ENCODE measurements at places on chromosomes 11 and 22. TPM values are rescaled to one million over a fixed set of nuclear protein-coding genes. Genes with fewer than 3 reads are reported as not detected.

The INSC gene
- 0.51 TPM for total RNA-seq

The BET1L gene
- 19.4 TPM for total RNA-seq

The DEUP1 gene
- total RNA-seq: not detected

The FDXACB1 gene
- total RNA-seq: 1.2 TPM

The MFRP gene
- not detected for total RNA-seq

The OR10A2 gene
- not detected for total RNA-seq

The KIF18A gene
- total RNA-seq: 0.08 TPM

The TUBA8 gene
- 243 TPM for total RNA-seq

The OR2AG2 gene
- not detected for total RNA-seq

The PRAME gene
- not detected for total RNA-seq

The IGLL1 gene
- total RNA-seq: not detected

The NPAS4 gene
- not detected for total RNA-seq

The CYB561A3 gene
- total RNA-seq: 14.6 TPM

The ENDOD1 gene
- 11.2 TPM for total RNA-seq

The OR2AG1 gene
- total RNA-seq: not detected

The TMEM86A gene
- 4.6 TPM for total RNA-seq

The B4GALNT4 gene
- total RNA-seq: 0.54 TPM

The CARD16 gene
- 9.2 TPM for total RNA-seq

The C1QTNF4 gene
- 0.24 TPM for total RNA-seq

The IGLL5 gene
- total RNA-seq: not detected

The IFTAP gene
- 39.7 TPM for total RNA-seq

The RBX1 gene
- total RNA-seq: 74.1 TPM

The MUC5AC gene
- total RNA-seq: not detected

The ARHGAP32 gene
- total RNA-seq: 6.4 TPM

The RAB3IL1 gene
- 14.0 TPM for total RNA-seq

The SYCE3 gene
- not detected for total RNA-seq

The OR8D4 gene
- total RNA-seq: not detected

The CNGA4 gene
- total RNA-seq: not detected

The MPPED2 gene
- total RNA-seq: 9.7 TPM

The NLRP14 gene
- total RNA-seq: not detected

The HBD gene
- not detected for total RNA-seq

The CCDC15 gene
- total RNA-seq: 0.38 TPM

The KDM4E gene
- total RNA-seq: not detected

The ATL3 gene
- 15.4 TPM for total RNA-seq

The SLC5A1 gene
- 213 TPM for total RNA-seq

The ELFN2 gene
- 0.22 TPM for total RNA-seq

The ROM1 gene
- 2.4 TPM for total RNA-seq

The SF1 gene
- 172 TPM for total RNA-seq

The DNAJB7 gene
- not detected for total RNA-seq

The HTR3B gene
- total RNA-seq: not detected

The KCNQ1OT1 gene
- 0.32 TPM for total RNA-seq

The PDGFD gene
- total RNA-seq: 9.0 TPM

The ZC3H12C gene
- 18.0 TPM for total RNA-seq

The PLAAT2 gene
- 0.92 TPM for total RNA-seq

The C22orf42 gene
- total RNA-seq: not detected

The PLA2G6 gene
- 11.4 TPM for total RNA-seq

The P2RX6 gene
- 2.8 TPM for total RNA-seq

The OTOG gene
- total RNA-seq: not detected

The GPHA2 gene
- total RNA-seq: not detected

The TREH gene
- total RNA-seq: not detected

The SPI1 gene
- total RNA-seq: 14.6 TPM

The NXPE2 gene
- 0.14 TPM for total RNA-seq
